RPMI8226 (cell line): ENCODE measurements at places on chromosomes 16 and 17.
A peak's percentile ranks its signal among the peaks of the same experiment; 100 is the strongest.

GRCh38 chr16:20628213-20628612 lies 52.0 kb upstream of the ACSM2B start:
- DNase-seq = no peak

GRCh38 chr17:44850612-44851011 lies 2.9 kb downstream of the HIGD1B start:
- no peak for DNase-seq

- DNase-seq = no peak
These were observed 456.0 kb upstream of the SOX9 start for GRCh38 chr17:71664861-71665260.

DNA sequence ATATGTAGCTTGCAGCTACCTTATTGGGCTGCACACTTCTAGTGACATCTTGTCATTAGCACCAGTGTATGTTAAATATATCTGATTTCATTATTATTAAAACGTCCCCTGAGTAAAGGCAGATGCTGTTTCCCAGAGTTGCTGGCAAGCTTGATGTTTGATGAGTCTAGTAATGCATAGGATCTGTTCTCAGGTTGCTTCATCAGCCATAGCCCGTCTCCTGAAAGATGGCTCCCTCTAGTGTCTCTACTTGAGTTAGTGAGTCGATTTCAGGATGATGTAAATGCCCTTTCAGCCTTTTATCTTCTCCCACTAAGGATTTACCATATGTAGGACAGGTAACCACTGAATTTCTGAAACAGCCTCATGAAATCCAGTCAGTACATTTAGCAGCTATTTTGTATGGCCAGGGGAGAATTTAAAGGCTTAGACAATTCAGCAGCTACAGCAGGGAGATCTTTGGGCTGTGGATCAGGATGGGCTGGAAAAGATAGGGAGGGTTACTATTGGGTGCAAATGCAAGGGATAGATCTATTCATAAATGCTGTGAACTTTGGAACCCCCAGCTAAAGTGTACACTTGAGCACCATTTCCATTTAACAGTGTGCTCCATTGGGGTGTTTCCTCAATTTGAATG lies 376.3 kb downstream of the CNTNAP4 start:
- peak; percentile 55 for DNase-seq

DNA sequence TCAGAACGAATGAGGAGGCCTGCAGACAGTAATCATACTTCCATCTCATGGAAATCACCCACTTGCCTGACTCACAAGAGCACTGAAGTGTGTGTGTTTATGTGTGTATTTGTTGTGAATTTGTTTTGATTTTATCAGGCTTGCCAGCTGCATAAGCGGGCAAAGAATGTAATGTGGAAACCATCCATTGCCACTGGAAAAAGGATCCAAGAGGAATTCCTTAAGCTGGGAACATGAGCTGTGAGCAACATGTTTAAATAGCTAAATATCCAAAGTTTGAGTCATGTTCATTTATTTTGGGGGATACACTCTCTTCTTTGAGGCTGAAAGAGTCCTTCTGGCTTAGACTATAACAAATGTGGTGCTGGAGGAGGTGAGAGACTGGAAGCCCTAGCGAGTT lies 198.4 kb upstream of the TBX2 start:
- DNase-seq = no peak

- DNase-seq = no peak
These were observed 6.9 kb downstream of the CAMKK1 start for GRCh38 chr17:3885970-3886369.
